Heart right ventricle (tissue), 16 donors: ENCODE measurements at places on chromosomes 1 and 21. TPM values are rescaled to one million over a fixed set of nuclear protein-coding genes. Genes with fewer than 3 reads are reported as not detected.

The WDR64 gene
- total RNA-seq = 0.59 TPM

GRCh38 chr1:35122311-35122710, 43.1 kb downstream of the ZMYM1 start:
- no peak overlapping the region for H3K27ac ChIP-seq
- H3K4me1 ChIP-seq = no peaks in the 10 kb centered on the region
- no peaks in the 10 kb centered on the region for H3K36me3 ChIP-seq
- H3K4me3 ChIP-seq = no peak overlapping the region

- no peaks in the 10 kb centered on the region for H3K36me3 ChIP-seq
- H3K4me1 ChIP-seq = no peaks in the 10 kb centered on the region
- no peaks in the 10 kb centered on the region for H3K27me3 ChIP-seq
- no peak for DNase-seq
- no peak overlapping the region for H3K4me3 ChIP-seq
- no peak overlapping the region for H3K27ac ChIP-seq
Measured at GRCh38 chr1:59453297-59453968, 156.5 kb downstream of the FGGY start.

- H3K36me3 ChIP-seq = no peaks in the 10 kb centered on the region
- H3K4me1 ChIP-seq = no peaks in the 10 kb centered on the region
- H3K4me3 ChIP-seq = no peak overlapping the region
- H3K27ac ChIP-seq = no peak overlapping the region
- H3K27me3 ChIP-seq = no peaks in the 10 kb centered on the region
Measured at GRCh38 chr1:231951374-231951773, 324.8 kb downstream of the DISC1 start.

GRCh38 chr1:182332261-182333060, 59.1 kb downstream of the GLUL start:
- DNase-seq = no peak
- peaks cover under 1% of the 10 kb centered on the region for H3K4me1 ChIP-seq
- no peaks in the 10 kb centered on the region for H3K27me3 ChIP-seq
- H3K4me3 ChIP-seq = no peak overlapping the region
- no peak overlapping the region for H3K27ac ChIP-seq

GRCh38 chr1:2019571-2020309, 595 bp downstream of the GABRD start:
- H3K36me3 ChIP-seq = no peaks in the 10 kb centered on the region
- H3K4me1 ChIP-seq = no peaks in the 10 kb centered on the region
- peaks cover 55% of the 10 kb centered on the region for H3K27me3 ChIP-seq
- no peak overlapping the region for H3K27ac ChIP-seq
- H3K4me3 ChIP-seq = no peak overlapping the region

GRCh38 chr1:218392780-218393179, 47.6 kb downstream of the TGFB2 start:
- H3K27me3 ChIP-seq = no peaks in the 10 kb centered on the region
- H3K36me3 ChIP-seq = no peaks in the 10 kb centered on the region
- H3K4me1 ChIP-seq = no peaks in the 10 kb centered on the region
- no peak overlapping the region for H3K27ac ChIP-seq
- no peak for DNase-seq
- H3K4me3 ChIP-seq = no peak overlapping the region

DNA sequence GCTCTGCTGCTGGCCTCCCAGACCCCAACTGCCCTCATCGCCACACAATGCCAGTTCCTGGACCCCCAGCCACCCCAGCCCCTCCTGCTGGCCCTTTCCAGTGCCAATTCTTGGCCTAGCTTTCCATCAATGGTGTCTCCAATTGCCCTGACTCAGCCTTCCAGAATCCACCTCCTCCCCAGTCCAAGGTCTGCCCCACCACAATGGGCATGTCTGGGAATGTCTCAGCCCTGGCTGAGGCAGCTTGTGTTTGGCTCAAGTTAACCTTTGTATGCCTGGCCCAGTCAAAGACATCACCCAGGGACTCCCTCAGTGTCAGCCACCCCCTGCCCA, 16.4 kb downstream of the ALDH4A1 start:
- no peak for DNase-seq
- H3K4me1 ChIP-seq = peaks cover 5% of the 10 kb centered on the region
- H3K27ac ChIP-seq = no peak overlapping the region
